ENCODE measurements at places on chromosomes 2 and 18.

DNA sequence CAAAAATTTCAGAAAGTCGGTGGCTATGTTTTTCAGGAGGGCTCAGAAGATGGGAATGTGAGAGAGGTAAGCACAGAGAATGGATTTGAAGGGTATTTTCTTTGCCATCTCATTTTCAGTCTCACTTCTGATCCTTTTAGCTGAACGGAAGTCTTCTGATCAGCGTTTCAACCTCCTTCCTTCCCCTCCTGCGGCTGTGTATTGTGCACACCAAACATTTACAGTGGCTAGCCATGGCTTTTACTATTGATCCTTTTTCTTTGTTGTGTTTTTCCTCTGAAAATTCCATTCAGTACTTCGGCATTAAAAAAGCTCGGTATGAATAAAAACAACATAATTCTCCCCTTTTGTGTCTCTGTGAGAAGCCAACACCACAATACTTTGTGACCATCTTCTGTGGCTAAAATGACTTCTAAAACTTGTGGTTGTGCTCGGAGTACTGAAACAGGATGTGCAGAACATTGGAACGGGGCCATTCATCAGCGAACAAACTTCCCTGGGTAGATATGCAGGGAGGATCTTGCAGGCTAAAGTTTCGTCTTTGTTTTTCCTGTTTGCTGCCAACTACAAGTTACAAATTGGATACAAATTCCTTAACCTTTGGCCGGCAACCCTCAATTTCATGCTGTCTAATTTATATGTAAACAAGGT is 260.8 kb upstream of the FAM98A start:
- DNase-seq = no peak

DNA sequence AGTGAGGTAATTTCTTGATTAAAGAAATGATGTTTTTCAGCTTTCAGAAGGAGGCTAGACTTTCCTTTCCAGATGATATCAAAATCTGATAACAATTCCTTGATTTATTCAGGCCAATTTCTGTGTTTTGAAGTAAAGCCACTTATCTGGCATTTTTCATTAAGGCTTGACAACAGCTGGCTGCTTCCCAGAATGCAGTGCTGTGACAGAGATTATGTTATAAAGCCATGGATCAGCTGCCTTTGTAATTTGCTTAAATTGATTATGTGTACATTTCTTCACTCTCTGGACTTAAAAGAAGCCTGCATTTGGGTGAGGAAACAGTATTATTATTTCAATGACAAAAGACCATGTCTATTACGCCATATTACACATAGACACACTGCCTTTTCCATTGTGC is 136.0 kb downstream of the PLCL1 start:
- no peak for DNase-seq

DNA sequence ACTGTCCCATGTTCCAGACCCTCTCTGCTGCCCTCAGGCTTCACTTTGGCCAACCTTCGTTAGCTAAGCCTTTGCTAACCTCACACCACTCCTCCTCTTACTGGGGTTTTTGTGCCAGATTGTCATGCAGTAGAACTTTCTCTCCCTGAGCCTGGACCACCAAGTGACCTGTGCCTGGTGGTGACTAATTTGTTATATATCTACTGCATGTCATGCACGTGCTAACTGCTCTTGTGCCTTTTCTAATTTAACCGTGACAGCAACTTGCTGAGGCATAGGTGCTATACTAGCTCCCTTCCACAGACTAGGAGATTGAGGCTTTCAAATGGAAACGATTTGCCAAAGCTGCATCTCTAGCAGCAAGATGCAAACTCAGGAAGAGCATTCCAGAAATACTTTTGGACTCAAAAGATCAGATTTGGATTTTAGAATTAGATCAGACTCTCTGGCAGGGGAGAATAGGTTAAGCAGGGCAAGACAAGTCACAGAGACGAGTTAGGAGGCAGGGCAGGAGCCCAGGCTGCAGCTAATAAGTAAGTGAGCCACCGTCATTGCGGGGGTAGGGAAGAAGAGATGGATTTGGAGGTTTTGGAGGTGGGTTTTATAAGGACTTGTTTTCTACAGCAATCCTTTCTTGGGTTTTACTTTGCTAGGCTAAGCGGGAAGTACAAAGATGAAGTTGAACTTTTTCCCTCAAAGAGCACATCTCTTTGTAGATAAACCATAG is 1.8 kb downstream of the PPP1R7 start:
- no peak for DNase-seq

DNA sequence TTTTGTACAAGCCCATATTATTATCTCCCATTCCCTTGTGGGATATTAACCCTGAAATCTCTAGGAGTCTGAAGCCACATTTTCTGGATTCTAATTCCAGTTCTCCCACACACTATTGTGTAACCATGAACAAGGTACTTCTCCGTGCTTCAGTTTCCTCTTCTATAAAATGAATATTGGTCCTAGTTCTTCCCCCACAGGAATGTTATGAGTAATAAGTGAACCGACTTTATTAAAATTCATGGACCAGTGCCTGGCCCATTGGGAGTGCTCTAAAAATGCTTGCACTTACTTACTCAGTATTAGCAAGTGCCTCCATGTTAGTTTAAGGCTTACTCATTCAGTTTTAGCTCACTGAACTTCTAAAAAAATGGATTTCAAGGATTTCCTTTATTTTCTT is 1.4 kb upstream of the ACMSD start:
- DNase-seq = no peak

GRCh38 chr2:234373481-234374149 is 123.3 kb downstream of the ARL4C start:
- DNase-seq = no peak

- no peak for DNase-seq
Measured at GRCh38 chr2:235564884-235565530, 71.2 kb downstream of the AGAP1 start.

DNA sequence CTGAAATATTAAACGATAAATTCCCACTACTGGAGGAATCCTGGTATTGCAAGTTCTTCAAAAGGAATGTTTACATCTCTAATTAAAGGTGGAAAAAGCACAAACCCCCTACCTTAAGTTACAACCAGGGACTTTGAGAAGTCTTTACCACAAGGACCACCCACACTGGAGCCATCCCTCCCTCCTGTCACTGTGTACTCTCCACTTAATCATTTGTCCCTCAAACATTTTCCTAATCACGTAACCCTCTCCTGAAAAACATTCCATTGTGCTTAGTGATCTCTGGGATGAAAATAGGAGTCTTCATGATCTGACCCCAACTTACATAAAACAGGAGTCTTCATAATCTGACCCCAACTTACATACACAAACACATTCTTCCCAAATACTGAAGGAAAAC is 85.7 kb downstream of the SUCLG1 start:
- no peak for DNase-seq

DNA sequence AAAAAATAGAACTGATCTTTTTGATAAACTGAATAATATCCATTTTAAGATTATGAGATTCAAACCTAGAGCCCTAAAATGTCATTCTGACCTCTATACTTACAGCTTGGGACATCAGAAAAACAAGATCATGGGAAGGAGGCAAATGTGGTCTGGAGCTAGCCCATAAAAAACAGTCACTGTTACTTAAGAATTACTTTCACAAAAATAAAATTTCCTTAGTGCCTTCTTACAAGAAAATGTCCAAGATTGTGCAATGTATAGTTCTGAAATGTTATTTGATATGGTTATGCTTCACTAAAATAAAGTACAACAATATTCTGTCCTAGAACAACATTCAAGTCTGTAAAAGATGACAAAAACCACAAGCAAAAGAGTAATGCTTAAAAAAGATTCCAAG is 247.6 kb downstream of the DYM start:
- DNase-seq = no peak

DNA sequence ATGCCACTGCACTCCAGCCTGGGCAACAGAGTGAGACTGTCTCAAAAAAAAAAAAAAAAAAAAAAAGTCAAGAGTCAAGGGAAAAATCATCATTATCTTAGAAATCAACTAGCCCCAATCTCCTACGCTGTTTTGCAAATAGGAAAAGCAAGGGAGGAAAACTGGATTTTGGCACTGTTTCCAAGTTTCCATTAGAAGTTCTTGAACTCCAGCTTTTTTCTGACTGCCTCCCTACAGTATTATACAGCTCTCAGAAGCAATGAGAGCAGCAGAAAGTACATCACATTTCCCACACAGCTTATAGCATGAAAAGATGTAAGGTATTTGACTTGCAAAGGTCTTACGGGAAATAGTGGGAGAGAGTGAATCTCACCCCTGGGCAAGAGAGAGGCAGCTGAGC is 127.8 kb downstream of the OSR1 start:
- DNase-seq = no peak

GRCh38 chr2:67463810-67464209 is 66.7 kb downstream of the ETAA1 start:
- DNase-seq = no peak

DNA sequence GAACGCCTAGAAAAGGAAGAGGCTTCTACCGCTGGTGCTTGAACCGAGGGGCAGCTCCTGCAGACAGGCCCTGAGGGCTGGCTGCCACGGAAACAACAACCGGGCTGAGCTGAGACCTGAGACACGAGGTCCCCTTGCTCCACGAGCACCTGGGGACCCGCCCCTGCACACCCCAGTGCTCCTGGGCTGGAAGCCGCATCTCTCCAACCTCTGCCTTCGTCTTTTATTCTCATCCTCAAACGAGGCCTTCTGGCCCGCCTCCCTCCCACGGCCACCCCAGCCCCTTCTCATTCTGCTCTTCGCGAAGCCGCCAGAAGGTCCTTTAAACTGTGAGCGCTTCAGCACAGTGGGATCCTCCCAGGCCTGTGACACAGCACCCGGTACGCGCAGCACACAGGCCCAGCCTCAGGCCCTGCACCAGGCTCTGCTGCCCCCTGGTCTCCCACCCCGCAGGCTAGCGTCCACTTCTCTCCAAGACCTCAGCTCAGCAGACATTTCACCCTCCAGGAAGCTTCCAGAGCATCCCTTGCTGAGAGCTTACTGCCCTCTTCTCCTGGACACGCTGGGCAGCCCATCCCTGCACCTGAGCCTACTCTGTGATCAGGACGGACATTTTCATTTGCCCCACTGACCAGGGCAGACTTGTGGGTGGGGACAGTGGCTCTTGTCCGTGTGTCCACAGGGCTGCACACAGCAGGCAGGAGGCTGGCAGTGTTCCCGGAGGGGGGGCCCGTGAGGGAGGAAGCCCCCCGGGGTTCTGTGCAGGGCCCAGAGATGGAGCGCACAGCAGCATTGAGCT is 149.7 kb downstream of the PXDN start:
- no peak for DNase-seq

GRCh38 chr2:200814276-200814815 is 2.6 kb downstream of the BZW1 start:
- peak; percentile 11 for DNase-seq

DNA sequence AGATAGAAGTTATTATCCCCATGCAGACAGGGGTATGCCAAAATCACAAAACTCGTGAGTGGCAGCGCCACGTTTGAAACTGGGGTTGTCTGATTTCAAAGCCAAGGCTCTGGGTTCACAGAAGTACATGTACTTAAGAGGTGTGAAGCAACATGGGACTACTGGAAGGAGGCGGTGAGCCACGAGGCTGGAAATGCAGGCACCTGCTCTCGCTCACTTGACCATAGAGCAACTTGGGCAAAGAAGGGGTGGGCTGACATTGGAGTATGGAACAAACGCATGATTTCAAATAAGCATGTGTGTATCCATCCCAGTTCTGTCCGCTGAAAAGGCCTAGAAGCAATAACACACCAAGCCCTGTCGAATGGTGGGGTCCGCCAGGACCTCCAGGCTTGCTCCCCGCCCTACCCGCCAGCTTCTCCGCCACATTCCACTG is 593 bp upstream of the ACTR2 start:
- no peak for DNase-seq

DNA sequence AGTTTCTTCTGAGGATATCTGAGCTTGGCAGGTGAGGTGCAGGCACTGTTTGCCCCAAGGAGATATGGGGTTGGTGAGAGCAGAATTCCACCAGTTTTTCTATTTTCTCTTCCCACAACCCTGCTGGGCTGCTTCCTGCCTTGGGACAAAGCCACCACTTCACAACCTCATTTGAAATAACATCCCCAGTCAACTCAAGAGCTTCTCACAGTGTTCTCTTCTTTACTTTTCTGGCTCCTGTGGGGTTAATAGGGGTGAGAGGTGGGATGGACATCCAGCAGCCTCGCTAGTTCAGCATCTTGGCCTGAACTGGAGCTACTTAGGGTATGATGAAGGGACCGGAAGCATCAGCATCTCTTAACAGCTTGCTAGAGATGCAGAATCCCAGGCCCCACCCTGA is 106.3 kb downstream of the SLC4A3 start:
- DNase-seq = no peak

DNA sequence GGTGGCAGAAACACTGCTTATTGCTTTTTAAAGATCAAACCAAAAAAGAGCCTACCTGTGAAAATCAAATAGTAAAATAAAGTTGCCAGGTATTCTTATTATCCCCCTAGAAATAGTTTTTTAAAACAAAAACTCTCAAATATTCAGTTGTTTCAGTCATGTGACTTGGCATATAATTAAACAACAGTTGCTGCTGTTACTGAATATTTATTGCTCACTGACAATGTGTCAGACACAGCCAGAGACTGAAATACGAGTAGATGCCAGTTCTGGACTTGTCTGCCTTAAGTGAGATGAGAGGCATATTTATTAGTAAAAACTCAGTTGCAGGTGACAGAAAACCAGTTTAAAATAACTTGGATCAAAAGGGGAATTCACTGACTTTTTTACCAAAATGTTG is 106.0 kb upstream of the RAB12 start:
- DNase-seq = no peak

DNA sequence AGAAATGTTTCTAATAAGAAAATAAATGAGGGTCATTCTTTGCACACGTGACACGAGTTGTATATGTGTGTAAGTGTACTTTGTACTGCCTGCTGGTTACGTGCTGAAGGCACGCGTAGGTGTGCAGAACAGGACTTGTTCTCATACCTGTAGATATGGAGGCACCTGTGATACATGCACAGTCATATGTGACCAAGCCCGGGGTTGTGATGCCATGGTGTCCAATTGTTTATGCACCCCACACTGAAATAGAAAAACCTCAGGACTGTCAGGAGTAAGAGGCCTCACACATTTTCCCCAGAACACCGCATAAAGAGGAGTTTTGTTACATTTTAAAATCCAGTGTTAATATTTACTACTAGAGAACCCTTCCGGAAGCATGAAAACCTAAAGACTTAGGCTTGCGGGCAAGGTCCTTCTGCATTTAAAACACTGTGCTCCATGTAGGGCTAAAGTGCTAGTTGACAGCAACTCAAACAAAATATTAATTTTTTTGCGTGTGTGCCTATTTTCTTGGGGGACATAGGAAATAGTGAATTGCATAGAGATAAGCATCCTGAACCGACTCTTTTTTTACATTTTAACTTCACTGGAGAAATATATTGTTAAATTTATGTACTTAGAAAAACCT is 9.3 kb downstream of the TSHZ1 start:
- DNase-seq = no peak
